Right lung (tissue), 10 donors: ENCODE measurements at places on chromosomes 7 and 10. TPM values are rescaled to one million over a fixed set of nuclear protein-coding genes. Genes with fewer than 3 reads are reported as not detected.

Gene KLF14
- polyA plus RNA-seq = 0.10 TPM

Gene CXCL12
- polyA plus RNA-seq = 244 TPM

- no peak for DNase-seq
These were observed 2.9 kb upstream of the TRIM8 start for GRCh38 chr10:102641402-102641801.

- no peak for DNase-seq
These were observed 104.2 kb upstream of the RAB18 start for GRCh38 chr10:27399871-27400270.

GRCh38 chr10:9848981-9849380 is 1168.7 kb upstream of the CELF2 start:
- DNase-seq = no peak

DNA sequence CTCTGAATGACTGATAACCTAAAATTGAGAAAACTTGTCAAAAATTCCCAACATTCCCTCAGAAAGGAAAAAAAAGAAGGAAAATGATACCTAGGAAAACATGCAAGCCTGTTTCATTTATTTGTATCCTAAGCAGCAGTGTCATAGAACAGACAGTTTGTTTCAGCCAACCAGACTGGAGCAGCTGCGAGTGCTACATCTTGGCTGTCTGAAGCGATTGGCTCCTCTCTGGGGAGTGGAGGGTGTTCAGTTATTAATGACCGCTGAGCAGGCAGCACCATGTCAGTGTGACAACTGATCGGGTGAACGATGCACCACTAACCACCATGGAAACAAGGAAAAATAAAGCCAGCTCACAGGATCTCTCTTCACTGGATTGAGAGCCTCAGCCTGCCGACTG is at the start of gene LRRN3:
TSS of gene LRRN3 (plus strand) at position 282 of the 400 bp plus-strand sequence. CDS start 31,646 bp downstream, outside the sequence.
- peak; percentile 68 for DNase-seq

Gene PAPOLB
- polyA plus RNA-seq = 0.09 TPM

Gene SH3PXD2A
- polyA plus RNA-seq = 88.1 TPM

Gene CEP41
- 33.2 TPM for polyA plus RNA-seq

DNA sequence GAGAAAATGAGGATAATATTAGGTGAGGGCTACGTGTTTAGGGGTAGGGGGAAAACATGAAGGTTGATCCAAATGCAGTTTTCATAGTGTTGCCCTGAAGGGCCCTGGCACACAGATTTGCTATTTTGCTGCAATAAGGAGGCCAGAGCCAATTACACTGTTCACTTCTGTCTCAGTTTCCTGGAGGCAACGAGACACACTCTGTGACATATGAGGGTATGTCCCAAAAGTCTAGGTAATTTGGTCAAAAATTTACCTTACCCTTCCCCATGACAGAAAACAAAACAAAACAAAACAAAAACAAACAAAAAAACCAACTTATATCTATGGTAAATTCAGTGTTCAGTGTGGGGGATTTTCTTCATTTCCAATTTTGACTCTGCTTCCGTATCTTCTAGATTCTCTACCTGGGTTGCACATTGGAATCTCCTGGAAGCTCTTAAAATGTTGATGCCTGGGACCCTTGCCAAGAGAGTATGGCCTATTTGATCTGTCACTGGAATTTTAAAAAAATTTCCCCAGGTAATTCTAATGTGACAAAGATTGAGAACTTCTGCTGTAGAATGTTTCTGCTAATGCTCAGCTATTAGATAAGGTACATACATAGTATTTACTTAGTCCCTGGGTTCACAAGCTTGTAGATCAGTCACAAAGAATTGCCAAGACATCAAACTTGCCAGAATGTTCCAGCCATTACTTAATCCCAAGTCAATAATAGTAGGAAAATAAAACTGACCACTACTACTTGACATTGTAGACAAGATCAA is 139.5 kb downstream of the SEMA3E start:
- no peak for DNase-seq

DNA sequence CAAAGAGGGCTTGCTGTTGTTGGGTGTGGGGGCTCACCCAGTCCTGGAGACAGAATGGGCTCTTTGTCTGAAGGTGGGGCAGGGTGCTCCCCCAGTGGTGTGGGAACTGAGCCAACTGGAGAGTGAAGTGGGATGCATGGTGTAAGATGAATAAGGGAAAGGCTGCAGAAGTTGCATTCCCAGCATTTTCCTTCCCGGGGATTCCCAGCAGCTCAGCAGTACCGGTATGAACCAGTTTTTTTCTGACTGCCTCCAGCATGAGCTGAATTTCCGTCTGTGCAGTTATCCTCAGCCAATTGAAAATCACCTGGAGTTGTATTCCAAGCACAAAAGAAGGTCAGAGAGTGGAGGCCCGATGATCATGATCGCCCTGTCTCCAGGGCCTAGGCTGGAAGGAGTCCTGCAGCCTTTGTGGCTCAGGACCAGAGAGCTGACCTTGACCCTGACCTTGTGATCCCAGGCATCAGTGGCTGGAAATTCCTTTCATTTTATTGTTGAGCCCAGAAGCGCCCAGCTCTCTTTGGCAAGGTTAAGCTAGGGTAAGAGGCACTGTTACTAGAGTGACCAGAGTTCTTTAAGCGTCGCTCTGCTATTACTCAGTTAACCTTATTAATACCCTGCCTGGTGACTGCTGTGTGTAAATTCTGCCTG is 33.4 kb downstream of the OGDH start:
- peak; percentile 50 for DNase-seq

Gene WDFY4
- polyA plus RNA-seq = 3.4 TPM

- no peak for DNase-seq
These were observed 34.4 kb upstream of the SVIL start for GRCh38 chr10:29669149-29669548.

DNA sequence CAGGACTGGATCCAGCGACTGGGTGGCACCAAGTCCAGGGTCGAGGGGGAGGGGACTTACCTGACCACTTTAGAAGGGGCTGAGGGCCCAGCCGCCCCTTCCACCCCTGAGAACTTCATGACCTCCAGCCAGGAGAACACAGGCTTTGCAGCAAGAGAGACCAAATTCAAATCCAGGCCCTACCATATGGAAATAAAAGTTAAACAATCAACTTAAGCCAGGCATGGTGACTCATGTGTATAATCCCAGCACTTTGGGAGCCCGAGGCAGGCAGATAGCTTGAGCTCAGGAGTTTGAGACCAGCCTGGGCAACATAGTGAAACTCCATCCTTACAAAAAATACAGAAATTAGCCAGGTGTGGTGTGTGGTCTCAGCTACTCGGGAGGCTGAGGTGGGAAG is 61.9 kb downstream of the COL13A1 start:
- no peak for DNase-seq

DNA sequence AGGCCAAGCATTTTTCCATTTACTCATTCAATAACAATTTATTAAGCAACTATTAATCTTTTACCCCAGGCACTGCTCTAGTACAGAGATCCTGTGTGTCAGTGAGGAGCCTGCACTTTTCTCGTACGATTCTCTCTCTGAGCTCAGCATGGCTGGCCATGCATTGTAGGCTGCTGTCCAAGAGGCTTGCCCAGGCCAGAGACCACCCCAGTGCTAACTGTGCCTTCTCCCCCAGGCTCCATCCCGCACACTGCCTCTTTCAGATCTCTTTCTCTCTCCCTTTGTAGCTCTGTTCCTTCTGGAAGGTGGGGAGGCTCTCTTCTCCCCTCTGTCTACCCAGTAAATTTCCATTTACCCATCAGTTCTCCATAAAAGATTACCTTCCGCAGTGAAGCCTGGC is 101.0 kb upstream of the IKZF1 start:
- DNase-seq = no peak

Gene CCDC136
- 53.5 TPM for polyA plus RNA-seq

- DNase-seq = peak; percentile 45
These were observed 71.7 kb downstream of the ICA1 start for GRCh38 chr7:8190119-8190895.
